ENCODE measurements at places on chromosomes 4 and X. TPM values are rescaled to one million over a fixed set of nuclear protein-coding genes. Genes with fewer than 3 reads are reported as not detected.
A peak's percentile ranks its signal among the peaks of the same experiment; 100 is the strongest.

DNA sequence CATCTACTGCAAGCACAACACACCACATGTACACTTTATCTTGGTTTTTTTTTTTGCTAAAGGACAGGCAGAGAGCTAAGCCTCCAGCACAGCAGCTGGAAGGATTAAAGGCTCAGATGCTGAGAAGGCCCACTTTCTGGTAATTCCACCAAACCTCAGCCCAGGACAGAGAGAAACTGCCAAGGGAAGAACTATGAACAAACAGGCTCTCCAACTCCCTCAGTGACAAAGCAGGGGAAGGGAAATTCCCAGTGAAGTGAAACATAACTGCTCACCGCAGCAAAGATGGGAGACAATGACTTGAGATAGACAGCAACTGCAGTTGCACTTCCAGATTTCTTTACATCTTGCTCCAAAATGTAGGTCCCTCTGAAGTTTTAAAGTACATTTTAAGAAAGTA, 4.8 kb downstream of the PROM1 start:
- H3K27me3 ChIP-seq: no peaks in the 10 kb centered on the region
- H3K4me3 ChIP-seq: no peak overlapping the region
- H3K4me1 ChIP-seq: no peaks in the 10 kb centered on the region
- no peaks in the 10 kb centered on the region for H3K36me3 ChIP-seq
- H3K27ac ChIP-seq: peak overlapping the region; percentile 33

Gene ARHGAP4
- 1.9 TPM for total RNA-seq

GRCh38 chrX:1212532-1212931, at the start of gene CRLF2:
Gene CRLF2, minus strand, starts transcription at chrX:1212649. Its CDS starts 15 bp downstream, at chrX:1212634.
- DNase-seq: no peak
- no peaks in the 10 kb centered on the region for H3K4me1 ChIP-seq
- no peak within 1 kb of the TSS for H3K27ac ChIP-seq

Gene GATA1
- 0.19 TPM for total RNA-seq

Data from pancreas (tissue), 10 donors.